RPMI8226 (cell line): ENCODE measurements at places on chromosomes 5 and 9.

GRCh38 chr9:112484607-112485006 lies 2.0 kb upstream of the KIAA1958 start:
- DNase-seq: no peak

- DNase-seq: no peak
These were observed 129.0 kb upstream of the IRX4 start for GRCh38 chr5:2011481-2012411.

DNA sequence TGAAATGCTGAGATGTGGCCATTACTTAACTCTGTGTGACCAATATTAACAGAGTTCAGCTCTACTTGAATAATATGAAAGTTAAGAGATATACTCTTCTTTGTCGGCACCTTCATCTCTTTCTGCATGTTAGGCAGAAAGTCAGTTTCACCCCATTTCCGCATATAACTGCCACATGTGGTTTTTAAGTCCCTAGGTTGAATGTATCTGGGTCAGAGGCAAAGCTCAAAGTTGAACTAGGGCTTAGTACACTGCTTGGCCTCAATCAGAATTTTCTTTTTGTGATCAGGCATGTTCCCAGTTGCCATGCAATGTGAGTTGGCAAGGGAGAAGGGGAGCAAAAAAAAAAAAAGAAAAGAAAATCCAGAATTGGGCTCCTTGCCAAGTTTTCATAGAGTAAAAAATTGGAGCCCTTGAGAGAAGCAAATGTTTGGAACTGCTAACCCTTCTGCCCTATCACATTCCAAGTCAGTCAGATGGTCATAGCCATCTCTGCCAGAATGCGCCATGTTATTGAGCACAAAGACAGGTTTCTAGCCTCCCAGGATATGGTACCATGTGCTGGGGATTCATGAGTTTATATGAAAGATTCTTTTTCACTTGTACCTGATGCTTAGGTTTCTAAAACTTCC lies 251.2 kb upstream of the RORB start:
- no peak for DNase-seq

- DNase-seq: peak; percentile 33
These were observed 2.9 kb downstream of the MEGF9 start for GRCh38 chr9:120711354-120711753.

DNA sequence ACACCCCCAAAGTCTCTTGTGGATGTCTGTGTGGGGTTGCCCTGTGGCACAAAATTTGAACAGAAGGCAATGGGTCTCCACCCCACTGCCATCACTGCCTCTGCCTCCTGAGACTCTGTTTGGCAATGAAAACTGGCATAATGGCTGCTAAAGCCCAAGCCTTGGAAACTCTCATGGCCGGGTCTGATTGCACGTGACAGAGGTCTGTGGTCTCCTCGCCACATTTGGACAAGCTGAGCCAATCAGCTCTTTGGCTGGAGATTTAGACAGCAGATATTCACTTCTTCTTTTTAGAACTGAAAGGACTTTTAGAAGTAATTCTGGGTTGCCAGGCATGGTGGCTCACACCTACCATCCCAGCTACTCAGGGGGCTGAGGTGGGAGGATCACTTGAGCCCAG lies 5.5 kb downstream of the GGTA1 start:
- peak; percentile 40 for DNase-seq

GRCh38 chr5:151773951-151774350 lies 2.2 kb downstream of the G3BP1 start:
- DNase-seq: peak; percentile 14

GRCh38 chr9:73845954-73846690 lies 651.0 kb upstream of the RORB start:
- DNase-seq: no peak

DNA sequence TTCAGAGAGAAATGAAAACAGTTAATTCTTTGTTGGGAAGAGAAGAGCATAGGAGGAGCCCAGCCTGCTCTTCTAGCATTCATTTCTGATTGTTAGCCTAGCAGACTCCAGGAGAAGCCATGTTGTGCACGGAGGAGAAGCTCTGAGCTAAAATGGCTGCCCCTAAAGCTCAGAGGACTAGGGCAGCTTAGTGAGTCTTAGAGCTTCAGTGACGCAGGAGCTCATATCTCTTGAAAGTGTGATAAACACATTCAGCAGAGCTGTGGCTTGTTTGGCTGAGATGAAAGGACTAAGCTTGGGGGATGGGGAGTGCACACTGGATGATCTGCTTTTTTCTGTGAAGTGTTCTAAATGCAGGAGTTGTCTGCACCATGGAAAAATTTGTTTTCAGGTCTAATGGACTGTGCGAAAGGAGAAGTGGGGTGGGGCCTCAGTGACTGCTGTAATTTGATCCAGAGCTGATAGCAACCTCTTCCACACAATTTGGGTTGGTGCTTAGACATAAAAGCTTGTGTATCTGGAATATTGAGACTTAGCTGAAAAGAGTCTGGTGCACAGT lies 58.5 kb downstream of the ZNF462 start:
- DNase-seq: no peak

DNA sequence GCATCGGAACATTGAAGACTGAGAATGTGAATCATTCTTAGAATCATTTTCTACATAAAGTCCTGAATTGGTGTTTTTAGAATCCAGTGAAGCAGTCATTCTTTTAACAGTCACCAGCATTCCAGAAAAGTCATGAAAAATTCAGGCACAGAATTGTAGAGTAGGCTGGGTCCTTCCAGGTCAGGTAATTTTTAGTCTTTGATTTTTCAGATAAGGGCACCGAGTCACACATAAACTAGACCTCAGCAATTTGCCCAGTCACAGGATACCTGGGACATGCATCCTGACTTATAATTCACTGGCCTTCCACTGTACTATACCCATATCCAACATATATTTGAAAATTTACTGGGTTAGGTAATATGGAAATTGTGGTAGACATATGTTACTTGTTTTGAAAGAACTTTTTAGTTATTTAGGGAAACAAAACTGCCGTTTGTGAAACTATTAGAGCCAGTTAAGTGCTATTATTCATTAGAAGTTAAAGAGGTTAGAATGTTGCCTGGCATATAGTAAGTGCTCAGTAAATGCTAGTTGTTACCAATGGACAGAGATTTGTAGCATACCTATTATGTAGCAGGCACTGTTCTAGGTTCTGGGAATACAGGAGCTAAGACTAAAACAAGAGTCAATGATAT lies 10.9 kb downstream of the MAN2A1 start:
- no peak for DNase-seq

DNA sequence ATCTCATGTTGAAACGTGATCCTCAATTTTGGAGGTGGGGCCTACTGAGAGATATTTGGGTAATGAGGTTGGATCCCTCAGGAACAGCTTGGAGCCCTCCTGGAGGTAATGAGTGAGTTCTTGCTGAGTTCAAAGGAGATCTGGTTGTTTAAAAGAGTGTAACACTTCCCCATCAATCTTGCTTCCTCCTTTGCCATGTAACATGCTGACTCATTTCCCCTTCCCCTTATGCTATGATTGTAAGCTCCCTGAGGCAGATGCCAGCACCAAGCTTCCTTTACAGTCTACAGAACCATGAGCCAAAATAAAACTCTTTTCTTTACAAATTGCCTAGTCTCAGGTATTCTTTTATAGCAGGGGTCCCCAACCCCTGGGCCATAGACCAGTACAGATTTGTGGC lies 352.3 kb downstream of the SLCO4C1 start:
- peak; percentile 7 for DNase-seq

GRCh38 chr9:91783411-91783810 lies 166.6 kb downstream of the ROR2 start:
- DNase-seq: peak; percentile 41

DNA sequence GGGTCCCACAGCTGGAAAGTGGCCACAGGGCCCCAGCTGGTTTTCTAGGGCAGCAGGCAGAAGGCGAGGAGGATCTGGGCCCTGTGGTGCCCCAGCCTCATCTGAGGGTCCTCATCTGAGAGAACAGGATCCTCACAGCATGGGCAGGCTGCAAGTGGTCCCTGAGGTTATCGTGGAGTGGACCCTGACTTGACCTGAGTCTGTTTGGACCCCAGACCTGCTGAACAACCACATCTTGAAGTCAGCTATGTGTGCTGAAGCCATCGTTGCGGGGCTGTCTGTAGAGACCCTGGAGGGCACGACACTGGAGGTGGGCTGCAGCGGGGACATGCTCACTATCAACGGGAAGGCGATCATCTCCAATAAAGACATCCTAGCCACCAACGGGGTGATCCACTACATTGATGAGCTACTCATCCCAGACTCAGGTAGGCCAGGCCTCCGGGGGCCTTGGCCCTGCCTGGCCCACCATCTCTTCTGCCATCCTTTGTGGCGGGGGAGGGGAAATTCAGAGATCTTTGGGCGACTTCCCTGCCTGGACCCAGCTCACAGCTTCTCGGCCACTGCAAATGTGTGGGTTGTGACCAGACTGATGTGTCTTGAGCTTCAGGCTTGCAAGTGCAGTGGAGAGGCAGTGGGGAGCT lies 24.0 kb downstream of the TGFBI start:
- no peak for DNase-seq

DNA sequence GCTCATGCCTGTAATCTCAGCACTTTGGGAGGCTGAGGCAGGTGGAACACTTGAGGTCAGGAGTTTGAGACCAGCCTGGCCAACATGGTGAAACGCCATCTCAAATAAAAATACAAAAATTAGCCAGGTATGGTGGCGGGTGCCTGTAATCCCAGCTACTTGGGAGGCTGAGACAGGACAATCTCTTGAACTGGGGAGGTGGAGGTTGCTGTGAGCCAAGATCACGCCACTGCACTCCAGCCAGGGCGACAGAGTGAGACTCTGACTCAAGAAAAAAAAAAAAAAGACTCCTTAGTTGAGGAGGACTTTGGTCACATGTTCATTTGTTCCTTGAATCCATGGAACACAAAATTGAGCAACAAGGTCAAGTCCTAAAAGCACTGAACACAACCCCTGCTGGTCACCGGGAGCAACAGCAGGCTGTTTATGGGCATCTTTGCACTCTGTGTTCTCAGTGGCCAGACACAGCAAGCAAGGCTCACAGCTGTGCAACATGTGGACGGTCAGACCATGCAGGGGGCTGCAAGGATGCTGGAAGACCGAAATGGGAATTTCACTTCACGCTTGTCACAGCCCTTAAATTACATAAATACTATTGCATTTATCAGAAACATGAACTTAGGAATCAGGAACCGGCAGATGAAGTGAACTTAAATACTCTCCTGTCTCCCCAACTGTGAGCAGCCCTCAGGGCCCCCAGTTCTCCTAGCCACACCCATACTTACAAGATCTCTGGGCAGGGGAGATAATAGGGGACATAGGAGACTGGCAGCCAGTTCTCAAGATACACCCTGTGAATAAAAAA lies 2.8 kb downstream of the GBGT1 start:
- peak; percentile 77 for DNase-seq

DNA sequence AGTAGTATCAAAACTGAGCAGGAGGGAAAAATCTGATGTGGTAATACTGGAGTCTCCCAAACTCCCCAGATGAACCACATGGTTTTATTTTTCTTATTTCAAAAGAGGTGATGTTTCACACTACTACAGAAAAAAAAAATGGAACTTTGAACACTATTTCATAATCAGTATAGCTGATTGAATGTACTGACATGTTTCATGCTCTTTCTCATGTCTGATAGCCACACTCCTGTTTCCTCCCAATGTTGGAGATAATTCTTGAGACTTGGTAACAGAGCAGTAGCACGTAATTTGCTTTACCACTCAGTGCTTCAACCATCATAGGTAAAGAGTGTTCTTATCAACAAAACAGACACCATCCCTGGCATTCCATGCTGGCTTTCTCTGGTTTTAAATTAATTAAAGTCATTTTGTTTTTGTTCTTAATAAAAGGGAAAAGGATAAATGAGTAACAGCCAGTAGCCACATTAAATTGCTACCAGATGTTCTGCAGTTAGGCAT lies 85.2 kb downstream of the MUSK start:
- no peak for DNase-seq

DNA sequence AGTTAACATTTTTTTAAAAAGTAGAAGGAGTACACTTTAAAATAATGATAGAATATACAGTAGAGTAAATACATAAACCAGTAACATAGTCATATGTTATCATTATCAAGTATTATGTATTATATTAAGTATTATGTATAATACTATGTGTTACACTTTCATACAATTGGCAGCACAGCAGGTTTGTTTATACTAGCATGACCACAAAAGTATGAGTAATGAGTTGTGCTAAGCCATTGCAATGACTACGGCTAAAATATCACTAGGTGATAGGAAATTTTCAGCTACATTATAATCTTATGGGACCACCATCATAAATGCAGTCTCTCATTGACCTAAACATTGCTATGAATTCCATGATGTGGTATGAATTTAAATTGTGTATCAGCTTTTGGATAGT lies 506.0 kb downstream of the HTR1A start:
- no peak for DNase-seq

- no peak for DNase-seq
These were observed 59.0 kb downstream of the DRD1 start for GRCh38 chr5:175384724-175385552.

DNA sequence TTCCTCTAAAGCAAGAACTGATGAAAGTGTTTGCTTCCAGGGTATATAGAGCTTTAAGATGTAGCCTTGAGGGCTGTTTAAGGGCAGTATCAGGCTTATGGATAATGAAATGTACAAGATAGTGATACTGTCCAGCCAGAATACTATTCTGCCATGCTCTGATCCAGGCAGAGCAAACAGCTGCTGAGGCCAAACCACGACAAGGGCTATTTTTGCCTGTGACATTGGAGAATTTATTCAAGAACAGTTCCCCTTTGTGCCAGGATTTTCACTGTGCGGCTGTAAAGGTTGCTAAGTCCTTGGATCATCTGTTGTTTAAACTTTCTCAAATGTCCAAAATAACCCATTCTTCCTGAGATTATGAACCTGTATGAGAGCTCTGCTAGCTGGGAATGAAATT lies 70.4 kb downstream of the OTP start:
- DNase-seq: no peak

DNA sequence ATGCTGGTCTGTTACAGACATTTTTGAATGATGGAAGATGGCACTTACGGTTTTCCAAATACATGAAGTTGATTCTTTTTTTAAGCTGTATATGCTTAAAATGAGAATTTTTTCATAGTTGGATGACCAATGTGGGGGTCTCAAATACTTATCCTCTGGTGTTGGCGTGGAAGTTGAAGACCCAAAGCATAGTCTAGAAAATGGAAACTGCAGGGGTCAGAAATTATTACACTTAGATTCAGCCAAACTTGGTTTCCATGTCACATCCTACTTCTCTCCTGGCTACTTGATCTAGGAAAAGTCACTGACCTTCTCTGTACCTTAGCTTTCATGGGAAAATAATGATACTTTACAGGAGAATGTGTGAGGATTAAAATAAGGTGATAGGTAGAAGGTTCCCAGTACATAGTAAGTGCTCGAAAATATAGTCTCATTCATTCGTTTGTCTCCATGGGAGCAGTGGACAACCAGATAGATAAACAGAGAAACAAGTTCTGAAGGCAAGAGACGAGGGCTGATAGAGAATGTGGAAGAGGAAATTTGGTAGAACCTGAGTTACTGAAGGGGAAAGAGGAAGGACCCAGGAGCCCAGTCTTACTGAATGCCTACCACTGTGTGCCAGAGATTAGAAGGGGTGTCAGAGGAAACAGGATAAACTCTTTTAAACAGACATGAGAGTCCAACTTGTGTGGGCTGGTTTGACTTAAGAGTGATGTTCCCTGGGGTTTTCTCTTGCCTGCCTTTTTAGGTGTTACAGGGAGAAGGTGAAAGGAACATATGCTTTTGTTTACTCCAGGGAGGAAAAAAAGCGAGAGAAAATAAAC lies 560.3 kb upstream of the KLF4 start:
- DNase-seq: no peak

- DNase-seq: no peak
These were observed 522.9 kb upstream of the DAB2 start for GRCh38 chr5:39947657-39948056.
